ENCODE measurements at places on chromosomes 11 and 22.

GRCh38 chr22:17085277-17086181, 729 bp downstream of the IL17RA start:
- no peak for DNase-seq

DNA sequence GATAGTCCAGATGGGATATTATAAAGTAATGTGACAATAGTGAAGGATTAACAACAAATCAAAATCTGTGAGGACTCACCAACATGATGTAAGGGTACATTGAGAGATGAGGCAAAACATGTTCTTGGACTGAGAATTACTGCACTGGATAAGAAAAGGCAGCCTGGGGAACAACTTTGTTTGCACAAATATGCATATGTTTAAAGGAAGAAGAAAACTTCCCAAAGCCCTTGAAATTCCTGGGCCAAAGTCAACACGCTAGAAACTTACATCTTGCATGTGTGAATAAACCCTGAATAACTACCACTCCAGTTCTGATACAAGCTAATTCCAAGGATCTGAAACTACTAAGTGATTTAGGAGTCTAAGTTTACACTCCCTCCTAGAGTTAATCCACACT, 1.1 kb downstream of the OR52A5 start:
- no peak for DNase-seq

DNA sequence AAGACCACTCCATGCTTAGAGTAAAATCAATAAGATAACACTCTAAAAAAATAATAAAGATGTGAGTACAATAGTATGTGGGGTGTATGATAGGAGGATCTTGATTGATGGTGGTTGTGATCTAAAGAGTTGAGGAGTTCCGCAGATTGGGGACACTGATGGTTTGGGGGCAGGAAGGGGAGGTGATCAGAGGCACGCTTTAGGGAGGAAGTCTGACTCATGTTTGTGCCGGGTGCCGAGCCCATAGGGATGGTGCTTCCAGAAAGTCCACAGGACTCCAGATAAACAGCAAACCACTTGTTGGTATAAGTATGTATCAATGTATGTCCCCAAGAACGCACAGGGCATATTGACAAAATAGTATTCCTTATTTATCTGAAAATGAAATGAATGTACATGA, 27.5 kb downstream of the LINC01488 start:
- no peak for DNase-seq

- DNase-seq, result no peak
Measured at GRCh38 chr11:47560426-47560825, 5.0 kb upstream of the PTPMT1 start.

- DNase-seq, result no peak
Measured at GRCh38 chr11:69012092-69013008, 696 bp downstream of the MRGPRF start.

GRCh38 chr22:36009085-36009484, 19.5 kb downstream of the RBFOX2 start:
- DNase-seq, result no peak

DNA sequence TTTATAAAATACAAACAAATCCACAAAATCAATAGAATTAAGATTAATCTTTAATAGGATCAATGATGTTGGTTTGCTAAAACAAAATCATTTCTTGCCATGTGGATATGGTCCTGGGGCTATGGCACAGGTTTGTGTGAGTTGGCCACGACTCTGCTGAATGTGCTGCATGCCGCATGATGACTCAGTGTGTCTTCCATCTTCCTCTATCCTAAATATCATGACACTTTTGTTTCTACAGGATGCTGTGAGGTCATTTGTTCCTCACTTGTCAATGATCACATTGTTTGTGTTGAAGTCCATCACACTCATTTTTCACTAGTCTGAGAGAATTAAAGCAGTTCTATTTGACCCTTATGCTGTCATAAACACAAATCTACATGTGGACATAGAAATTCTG, 167.2 kb upstream of the ZBED5 start:
- no peak for DNase-seq

- no peak for DNase-seq
Measured at GRCh38 chr22:31876156-31876920, 68.0 kb upstream of the YWHAH start.

Measured in HS-27A (cell line).